ENCODE measurements at places on chromosomes 5 and 9.

- DNase-seq = peak; percentile 88
These were observed 96.7 kb upstream of the RETREG1 start for GRCh38 chr5:16713386-16713928.

- DNase-seq = no peak
These were observed 161.7 kb downstream of the MAST4 start for GRCh38 chr5:66757834-66758371.

- DNase-seq = peak; percentile 84
These were observed 1.7 kb downstream of the EBF1 start for GRCh38 chr5:159097784-159098602.

DNA sequence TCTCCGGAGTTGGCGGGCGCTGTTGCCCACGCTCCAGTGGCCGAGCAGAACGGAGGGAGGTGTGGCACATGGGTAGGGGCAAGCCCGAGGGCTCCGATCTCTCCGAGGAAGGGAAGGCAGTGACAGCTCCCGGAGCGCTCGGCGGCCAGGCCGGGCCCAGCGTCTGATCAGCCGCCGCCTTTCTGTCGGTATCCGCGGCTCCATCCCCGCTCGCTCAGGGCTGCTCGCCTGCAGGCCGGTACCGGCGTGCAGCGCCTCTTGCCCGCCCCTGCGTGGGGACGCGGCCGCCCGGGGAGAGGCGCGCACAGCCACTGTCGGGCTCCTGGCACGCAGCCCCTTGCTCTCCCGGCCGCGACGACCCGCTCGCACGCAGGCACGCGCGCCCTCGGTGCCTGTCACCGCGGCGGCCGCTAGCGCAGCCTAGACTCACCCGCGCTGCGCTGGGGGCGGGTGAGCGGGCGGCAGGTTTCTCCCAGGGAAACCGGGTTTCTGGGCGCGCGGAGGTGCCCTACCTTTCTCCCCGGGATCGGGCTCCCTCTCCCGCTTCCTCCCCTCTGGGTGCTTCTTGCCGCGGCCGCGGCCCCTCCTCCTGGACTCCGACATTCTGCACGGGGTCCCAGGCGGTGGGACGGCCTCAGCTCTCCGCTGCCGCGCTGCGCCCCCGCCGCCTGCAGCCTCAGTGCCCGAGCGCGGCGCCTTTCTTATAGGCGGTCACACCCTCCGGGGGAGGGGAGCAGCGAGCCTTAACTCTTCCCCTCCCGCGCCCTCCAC, 108.4 kb downstream of the PSD2 start:
- peak; percentile 52 for DNase-seq

GRCh38 chr5:150613991-150614660, 26.3 kb upstream of the SYNPO start:
- no peak for DNase-seq

DNA sequence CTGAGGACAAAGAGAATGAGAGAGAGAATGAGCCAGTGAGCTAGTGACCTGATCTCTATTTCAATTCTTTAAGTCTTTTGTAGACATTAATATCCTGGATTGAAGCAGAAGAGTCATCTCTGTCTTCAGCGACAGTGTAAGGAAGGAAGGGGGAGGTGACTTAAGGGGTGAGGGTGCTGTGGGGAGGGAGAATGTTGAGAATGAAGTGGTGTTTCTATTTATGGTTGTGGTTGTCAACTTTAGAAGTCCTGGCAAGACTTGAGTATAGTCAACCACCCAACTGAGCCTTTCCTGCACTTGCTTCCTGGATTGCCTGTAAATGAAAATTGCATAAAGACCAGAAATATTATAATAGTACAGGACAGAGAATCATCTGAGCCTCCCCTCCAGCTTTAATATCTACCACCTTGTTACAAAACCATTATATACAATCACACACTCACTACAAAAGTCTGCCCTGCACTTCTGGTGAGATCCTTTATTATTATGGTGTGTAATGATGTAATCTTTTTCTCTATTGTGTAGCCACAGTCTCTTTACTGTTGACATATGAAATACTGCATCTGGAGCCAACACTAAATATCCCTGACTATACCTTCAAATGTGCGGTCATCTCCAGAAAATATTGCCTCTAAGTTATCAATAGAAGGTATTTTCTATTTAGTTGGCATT, 91.7 kb downstream of the NTRK2 start:
- DNase-seq = no peak

- DNase-seq = no peak
These were observed 32.9 kb downstream of the CPEB4 start for GRCh38 chr5:173920866-173921555.

DNA sequence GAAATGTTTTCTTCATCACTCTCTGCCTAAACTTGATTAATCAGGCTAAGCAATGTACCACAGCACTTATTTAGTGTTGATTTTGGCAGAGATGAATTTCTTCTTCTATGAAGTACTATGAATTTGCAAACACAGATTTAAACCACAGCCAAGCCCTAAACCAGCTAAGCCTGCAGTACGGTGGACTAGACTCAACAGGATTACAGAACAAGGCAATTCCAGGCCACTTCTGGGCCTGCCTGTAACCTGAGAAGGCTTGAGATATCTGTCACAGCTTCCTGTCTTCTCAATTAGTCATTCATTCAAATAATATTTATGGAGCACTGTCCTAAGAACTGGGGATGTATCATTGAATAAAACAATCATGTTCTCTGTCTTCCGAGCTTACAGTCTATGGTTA, 32.4 kb upstream of the CAST start:
- DNase-seq = no peak

- DNase-seq = no peak
These were observed 35.6 kb downstream of the NIM1K start for GRCh38 chr5:43227655-43228054.

DNA sequence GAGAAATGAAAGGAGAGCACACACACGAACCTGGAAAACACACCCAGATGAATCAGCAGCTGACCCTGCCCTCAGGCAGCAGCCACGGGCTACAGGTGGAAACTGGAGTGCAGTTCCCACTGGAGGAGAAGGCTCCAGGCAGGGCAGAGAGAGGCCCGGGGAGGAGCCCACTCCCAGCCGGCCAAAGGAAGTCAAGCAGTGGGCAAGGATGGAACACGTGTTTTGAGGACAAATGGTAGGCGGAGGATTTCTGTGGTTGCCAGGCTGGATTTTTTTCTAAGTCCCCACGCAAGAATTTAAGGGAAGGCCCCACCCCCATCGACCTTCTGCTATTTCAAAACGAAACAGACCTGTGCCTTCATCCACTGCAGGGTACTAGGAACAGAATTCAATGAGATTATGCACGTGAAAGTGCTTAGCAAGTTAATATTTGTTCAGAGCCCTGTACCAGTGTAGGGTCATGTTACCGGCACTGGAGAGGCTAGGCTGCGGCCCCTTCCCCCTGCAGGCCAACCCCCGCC, 6.8 kb downstream of the EPB41L4B start:
- no peak for DNase-seq

DNA sequence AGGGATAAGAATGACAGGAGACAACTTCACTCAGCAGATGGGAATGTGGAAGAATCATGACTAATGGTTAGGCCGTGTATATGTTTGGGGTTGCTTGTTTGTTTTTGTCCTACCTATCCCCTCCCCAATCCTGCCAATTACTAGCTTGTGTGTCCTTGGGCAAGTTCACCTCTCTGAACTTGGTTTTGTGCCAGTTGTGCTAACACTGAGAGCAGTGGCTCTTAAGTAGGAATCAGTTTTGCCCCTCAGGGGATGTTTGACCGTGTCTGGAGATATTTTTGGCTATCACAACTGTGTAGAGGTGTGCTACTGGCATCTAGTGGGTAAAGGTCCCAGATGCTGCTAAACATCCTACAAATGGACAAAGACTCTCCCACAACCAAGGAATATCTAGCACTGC, 287.0 kb downstream of the DMRT2 start:
- DNase-seq = no peak

DNA sequence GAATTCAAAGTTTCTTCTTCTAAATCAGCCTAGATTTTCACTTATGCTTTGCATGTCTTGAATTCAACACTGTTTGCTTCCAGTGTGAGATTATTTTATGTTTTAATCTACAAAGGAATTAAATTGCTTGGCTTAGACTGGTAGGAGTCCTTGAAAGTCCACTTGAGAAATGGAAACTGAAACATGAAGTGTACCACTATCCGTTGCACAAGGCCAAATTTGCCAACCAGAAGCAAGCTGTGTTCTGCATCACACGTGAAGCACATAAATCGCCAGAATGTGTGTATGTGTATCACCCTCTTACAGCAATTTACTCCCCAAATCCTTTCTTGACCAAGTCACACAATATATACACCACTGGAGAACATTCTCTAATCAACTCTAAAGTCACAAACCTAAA, 10.3 kb downstream of the SEMA6A start:
- no peak for DNase-seq

DNA sequence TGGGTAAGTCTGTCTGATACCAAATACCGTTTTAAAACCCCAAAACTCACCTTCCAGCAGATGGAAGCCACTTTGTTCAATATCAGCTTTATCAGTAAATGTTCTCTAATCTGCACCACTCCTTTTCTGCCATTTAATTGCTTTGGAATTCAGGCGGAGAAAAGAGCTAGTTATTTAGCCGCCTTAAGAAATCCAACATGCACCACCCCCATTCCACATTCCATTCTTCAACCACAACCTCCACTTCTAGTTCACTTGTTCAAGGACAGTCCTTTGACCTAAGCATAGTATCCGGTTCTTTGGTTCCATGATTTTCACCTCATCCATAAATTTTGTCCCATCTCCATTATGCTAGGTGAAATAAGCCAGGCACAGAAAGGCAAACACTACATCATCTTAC, 240.1 kb downstream of the DNAH5 start:
- no peak for DNase-seq

GRCh38 chr5:129499208-129499852, 39.2 kb downstream of the ADAMTS19 start:
- DNase-seq = no peak

DNA sequence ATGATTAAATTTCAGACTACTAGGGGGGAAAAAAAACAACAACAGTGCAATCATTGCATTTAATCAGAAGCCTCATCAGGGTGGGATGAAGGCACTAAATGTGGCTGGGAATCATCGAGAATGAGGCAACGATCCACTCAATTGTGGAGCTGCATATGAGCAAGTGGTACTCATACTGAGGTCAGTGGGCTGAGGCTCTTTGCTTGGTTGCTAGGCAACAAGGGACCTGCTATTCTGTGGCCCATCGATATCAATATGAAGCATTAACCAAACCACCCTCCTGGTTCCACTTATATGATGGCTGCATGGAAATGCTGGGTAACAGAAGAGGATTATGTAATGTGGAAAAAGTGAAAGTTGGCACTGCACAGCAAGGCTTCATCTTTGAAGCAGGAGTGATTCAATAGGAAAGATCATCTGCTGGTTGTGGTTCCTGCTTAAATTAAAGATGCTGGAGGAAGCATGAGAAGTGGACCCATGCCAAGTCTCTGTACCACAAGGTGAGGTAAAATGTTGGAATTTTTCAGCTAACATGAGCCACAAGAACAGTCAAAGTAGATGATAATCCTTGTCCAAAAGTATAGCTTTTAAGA, 159.8 kb upstream of the HMHB1 start:
- DNase-seq = no peak

DNA sequence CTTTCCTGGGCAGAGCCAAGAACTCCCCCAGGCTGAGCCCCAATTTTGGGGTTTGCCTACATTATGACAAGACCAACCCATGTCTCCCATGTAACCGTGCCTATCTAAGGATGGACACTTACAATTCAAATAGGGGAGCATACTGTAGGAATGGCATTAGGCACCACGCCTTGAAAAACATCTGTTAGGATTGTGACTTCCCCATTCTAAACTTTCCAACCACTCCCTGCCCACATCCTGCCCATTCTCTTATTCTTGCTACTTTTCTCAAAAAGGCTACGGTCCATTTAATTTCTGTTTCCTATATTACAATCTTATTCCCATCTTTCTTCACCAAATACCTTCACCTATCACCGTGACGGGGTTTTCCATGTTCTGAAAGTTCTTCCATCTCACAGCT, 99.2 kb downstream of the LPAR1 start:
- no peak for DNase-seq

- DNase-seq = no peak
These were observed 8.1 kb upstream of the PTPN3 start for GRCh38 chr9:109506097-109506712.

DNA sequence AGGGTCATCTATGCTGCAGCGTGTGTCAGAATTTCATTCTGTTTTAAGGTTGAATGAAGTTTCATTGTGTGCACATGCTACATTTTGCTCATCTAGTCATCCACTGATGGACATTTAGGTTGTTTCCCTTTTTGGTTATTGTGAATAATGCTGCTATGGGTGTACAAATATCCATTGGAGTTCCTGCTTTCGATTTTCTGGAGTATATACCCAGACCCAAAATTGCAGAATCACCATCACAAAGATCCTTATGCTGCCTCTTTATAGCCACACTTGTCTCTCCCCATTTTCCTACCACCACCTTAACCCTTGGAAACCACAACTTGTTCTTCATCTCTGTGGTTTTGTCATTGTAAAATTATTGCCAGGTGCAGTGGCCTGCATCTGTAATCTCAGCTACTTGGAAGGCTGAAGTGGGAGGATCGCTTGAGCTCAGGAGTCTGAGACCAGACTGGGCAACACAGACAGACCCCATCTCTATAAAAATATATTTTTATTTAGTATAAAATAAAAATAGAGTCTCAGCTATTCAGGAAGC, 166.2 kb downstream of the HSD17B3 start:
- no peak for DNase-seq

DNA sequence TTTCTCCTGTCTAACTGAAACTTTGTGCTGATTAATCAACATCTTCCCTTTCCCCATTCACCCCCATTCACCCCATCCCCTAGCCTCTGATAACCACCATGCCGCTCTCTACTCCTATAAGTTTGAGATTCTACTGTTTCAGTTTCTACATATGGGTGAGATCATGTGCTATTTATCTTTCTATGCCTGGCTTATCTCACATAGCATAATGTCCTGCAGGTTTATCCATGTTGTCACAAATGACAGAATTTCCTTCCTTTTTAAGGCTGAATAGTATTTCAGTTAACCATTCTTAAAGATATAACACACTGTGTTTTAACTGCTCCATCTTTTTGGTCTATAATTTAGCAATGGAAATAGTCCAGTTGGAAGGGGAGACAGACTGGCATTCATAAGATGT, 205.1 kb downstream of the SNCAIP start:
- no peak for DNase-seq

DNA sequence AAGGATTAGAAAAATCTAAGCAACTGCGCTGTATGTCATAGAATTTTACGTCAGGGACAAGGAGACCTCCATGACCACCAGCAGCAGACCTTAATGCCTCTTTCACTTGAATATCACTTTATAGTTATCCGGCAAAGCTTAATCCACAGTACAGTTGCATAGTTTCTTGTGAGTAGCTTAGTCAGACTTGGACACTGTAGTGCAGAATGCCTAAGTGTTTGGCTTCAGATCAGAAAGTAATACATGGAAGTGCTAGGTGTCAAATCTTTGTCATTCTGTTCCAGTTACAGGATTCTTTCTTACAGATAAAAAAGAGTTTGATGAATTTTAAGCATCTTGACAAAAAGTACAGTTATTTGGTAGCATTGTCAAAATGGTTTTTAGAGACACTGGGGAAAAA, 239.9 kb upstream of the PAPPA start:
- no peak for DNase-seq

All from ELF-1 (cell line).